Left ventricle myocardium inferior (tissue), 1 donor: ENCODE measurements at places on chromosomes 7 and 10. TPM values are rescaled to one million over a fixed set of nuclear protein-coding genes. Genes with fewer than 3 reads are reported as not detected.

Gene MGMT
- total RNA-seq, result 15.4 TPM

Gene RBP3
- total RNA-seq, result not detected

Gene OPALIN
- total RNA-seq, result not detected

Gene FGL2
- total RNA-seq, result 10.6 TPM

Gene GLI3
- total RNA-seq, result 5.5 TPM

Gene NME8
- not detected for total RNA-seq

Gene IL6
- total RNA-seq, result 0.69 TPM

Gene LIPM
- not detected for total RNA-seq

Gene HGF
- total RNA-seq, result 2.3 TPM

Gene GIMAP7
- total RNA-seq, result 16.8 TPM

Gene SPDYE16
- total RNA-seq, result 0.22 TPM

Gene PGAM2
- total RNA-seq, result 671 TPM

Gene ETV1
- 59.7 TPM for total RNA-seq

Gene SPDYE8
- not detected for total RNA-seq

Gene FRAT1
- 4.2 TPM for total RNA-seq

Gene CHAT
- not detected for total RNA-seq

Gene TUBB8
- total RNA-seq, result not detected

Gene ZDHHC4
- 36.7 TPM for total RNA-seq

Gene TAS2R41
- total RNA-seq, result not detected

Gene PILRA
- total RNA-seq, result 2.0 TPM

Gene C10orf143
- 1.7 TPM for total RNA-seq

Gene HTR5A
- not detected for total RNA-seq

Gene CDHR3
- total RNA-seq, result 11.4 TPM

Gene SPDYE1
- total RNA-seq, result not detected

Gene WDR86
- total RNA-seq, result 0.16 TPM

Gene STEAP1
- total RNA-seq, result 1.2 TPM

Gene GPR37
- not detected for total RNA-seq

Gene CASTOR2
- 29.9 TPM for total RNA-seq

Gene CAV1
- 266 TPM for total RNA-seq

Gene ELOVL3
- total RNA-seq, result not detected

Gene RAB19
- total RNA-seq, result not detected

Gene ITGB8
- total RNA-seq, result 1.5 TPM

Gene SLC13A1
- not detected for total RNA-seq

Gene SPDYE2B
- total RNA-seq, result not detected

Gene CCDC136
- total RNA-seq, result 8.2 TPM

Gene OR2A42
- total RNA-seq, result not detected

Gene MMD2
- total RNA-seq, result not detected

Gene UPK3BL2
- 2.9 TPM for total RNA-seq

Gene MYH16
- total RNA-seq, result not detected

Gene GPR158
- total RNA-seq, result not detected

Gene ECHDC3
- 88.5 TPM for total RNA-seq

Gene FAM25C
- not detected for total RNA-seq

Gene ANK3
- total RNA-seq, result 179 TPM

Gene HTRA1
- 62.6 TPM for total RNA-seq

Gene TMEM213
- total RNA-seq, result not detected

Gene FAM185A
- total RNA-seq, result 7.0 TPM

Gene ZNF33A
- 24.3 TPM for total RNA-seq

Gene TMEM270
- total RNA-seq, result not detected

Gene PHKG1
- 21.4 TPM for total RNA-seq

Gene CROT
- total RNA-seq, result 8.8 TPM

Gene ZNF22
- 14.2 TPM for total RNA-seq

Gene AP3M1
- total RNA-seq, result 30.6 TPM

Gene TMEM184A
- total RNA-seq, result 0.36 TPM

Gene TES
- 13.9 TPM for total RNA-seq

Gene SPDYE3
- not detected for total RNA-seq

Gene SLC16A9
- total RNA-seq, result 1.1 TPM

Gene GCK
- total RNA-seq, result 0.49 TPM

Gene OR2A1
- not detected for total RNA-seq

Gene LFNG
- 5.2 TPM for total RNA-seq

Gene SYNPO2L
- 290 TPM for total RNA-seq
